ENCODE measurements at places on chromosomes 2 and 18. TPM values are rescaled to one million over a fixed set of nuclear protein-coding genes. Genes with fewer than 3 reads are reported as not detected.

The COL3A1 gene
- 8,532 TPM for total RNA-seq

The GPC1 gene
- total RNA-seq, result 112 TPM

The BOLL gene
- not detected for total RNA-seq

The GORASP2 gene
- 112 TPM for total RNA-seq

The POTEI gene
- not detected for total RNA-seq

The SMYD5 gene
- total RNA-seq, result 10.0 TPM

The RAB27B gene
- 0.93 TPM for total RNA-seq

The KCNJ13 gene
- not detected for total RNA-seq

The DYNAP gene
- not detected for total RNA-seq

The MGAT5 gene
- total RNA-seq, result 19.6 TPM

The PER2 gene
- 3.0 TPM for total RNA-seq

The OR6B2 gene
- not detected for total RNA-seq

The INSIG2 gene
- 10.5 TPM for total RNA-seq

The TMEM198 gene
- 1.9 TPM for total RNA-seq

The TXNDC2 gene
- 0.12 TPM for total RNA-seq

The CTLA4 gene
- total RNA-seq, result not detected

The GTF2A1L gene
- 1.2 TPM for total RNA-seq

The LYG2 gene
- not detected for total RNA-seq

The THSD7B gene
- total RNA-seq, result 0.17 TPM

The ASTL gene
- total RNA-seq, result not detected

The MTCL1 gene
- 18.2 TPM for total RNA-seq

The SNED1 gene
- total RNA-seq, result 27.7 TPM

Data from pericardium fibroblast (primary cell).